Urinary bladder (tissue), 4 donors: ENCODE measurements at places on chromosomes 7 and 10.

GRCh38 chr7:69588773-69589172 lies 9.5 kb upstream of the AUTS2 start:
- DNase-seq, result no peak

DNA sequence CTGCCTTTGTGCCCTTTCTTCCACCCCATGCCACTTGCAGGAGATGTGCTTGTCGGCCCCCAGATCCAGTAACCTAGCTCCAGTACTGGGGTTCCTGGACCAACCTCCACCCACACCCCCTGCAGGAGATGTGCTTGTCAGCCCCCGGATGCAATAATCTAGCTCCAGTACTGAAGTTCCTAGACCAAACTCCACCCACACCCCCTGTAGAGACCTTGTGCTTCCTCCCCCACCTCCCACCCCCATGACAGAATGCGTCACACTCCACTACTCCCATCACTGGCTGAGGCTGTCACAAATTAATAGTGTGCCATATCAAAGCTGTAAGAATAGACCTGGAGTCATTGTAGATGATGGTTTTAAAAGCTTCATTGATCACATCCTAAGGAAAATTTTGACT lies 185.0 kb downstream of the BICC1 start:
- DNase-seq, result no peak

DNA sequence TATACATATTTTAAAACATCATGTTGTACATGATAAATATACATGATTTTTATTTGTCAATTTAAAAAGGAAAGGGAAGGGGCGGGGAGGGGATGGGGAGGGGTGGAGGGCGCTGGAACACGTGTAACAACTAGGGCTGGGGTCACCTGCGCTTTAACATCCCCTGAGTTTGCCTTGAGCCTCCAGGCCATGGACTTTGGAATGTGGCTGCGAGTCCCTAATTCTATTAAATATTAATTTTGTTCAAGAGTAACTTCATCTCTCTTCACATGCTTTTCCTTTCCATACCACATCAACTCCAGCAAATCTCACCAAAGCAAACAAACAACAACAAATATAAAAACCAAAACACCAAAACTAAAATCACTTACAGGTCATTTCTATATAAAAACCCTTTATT lies 10.6 kb downstream of the IFIT5 start:
- DNase-seq, result no peak

DNA sequence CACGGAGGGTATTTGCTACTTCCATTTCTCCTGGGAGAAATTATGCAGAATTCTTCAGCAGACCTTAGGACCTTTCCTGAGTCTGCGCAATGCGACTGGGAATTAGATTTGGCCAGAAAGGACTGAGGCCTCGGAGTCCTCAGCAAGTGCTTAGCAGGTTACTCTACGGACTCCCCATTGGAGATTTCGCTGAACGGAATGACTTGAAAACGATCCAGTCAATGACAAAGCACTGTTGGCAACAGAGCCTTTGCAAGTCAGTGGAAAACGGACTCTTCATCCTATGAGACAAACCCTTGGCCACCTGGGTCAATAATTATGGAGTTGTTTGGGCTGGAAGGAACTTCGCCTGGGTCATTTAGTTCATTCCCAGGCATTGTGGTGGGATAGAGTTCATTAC lies 107.4 kb downstream of the FAM204A start:
- DNase-seq, result no peak

DNA sequence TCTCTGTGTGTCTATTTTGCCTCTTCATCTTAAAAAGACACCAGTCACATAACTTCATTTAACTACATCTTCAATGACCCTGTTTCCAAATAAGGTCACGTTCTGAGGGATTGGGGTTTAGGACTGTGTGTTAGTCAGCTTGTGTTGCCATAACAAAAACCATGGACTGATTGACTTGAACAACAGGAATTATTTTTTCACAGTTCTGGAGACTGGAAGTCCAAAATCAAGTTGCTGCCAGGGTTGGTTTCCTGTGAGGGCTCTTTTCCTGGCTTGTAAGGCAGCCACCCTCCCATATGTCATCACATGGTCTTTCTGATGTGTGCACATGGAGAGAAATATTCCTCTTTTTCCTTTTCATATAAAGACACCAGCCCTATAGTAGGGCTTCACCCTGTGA lies 55.3 kb downstream of the REEP3 start:
- no peak for DNase-seq

- no peak for DNase-seq
Observed at GRCh38 chr7:155945670-155946325, 133.5 kb upstream of the SHH start.

DNA sequence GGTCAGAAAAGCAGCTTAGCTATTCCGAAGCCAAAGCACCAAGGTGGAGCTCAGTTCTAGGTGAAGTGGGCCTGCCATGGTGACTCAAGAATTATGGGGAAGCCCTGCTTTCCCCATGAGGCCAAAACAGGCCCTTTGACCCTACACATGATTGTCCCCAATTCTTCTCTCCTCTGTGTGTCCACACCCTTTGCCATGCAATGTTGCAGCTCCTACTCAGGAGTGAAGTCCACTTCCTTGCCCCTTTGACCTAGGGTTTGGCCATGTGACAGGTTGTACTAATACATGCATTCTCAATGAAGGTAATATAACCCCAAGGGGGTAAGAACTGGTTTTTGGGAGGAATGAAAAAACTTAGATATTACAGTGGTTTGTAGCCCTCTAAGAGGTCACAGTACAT lies 67.6 kb upstream of the MKRN1 start:
- no peak for DNase-seq

- no peak for DNase-seq
Observed at GRCh38 chr7:11831736-11832495, at the start of gene THSD7A. Gene THSD7A, minus strand, starts transcription at chr7:11832198. Its CDS starts 252 bp downstream, at chr7:11831946.
